ENCODE measurements at places on chromosomes 16 and 17.

GRCh38 chr16:50644729-50645128, 36.4 kb downstream of the SNX20 start:
- peak; percentile 79 for DNase-seq

DNA sequence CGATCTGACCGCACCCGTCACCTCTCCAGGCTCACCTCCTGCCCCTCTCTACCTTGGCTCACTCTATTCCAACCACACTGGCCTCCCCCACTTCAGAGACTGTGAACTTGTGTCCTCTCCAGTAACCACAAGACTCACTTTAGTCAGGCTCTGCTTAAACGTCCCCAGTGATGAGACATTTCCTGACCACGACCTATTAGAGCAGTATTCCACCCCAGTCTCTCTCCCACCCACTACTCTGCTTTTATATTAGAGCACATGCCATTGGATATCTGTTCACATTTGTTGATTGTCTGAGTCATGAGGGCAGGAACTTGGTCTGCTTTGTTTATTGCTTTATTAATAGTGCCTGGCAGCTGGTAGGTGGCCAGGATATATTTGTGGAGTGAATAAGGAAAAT, 20.1 kb downstream of the COX11 start:
- no peak for DNase-seq

DNA sequence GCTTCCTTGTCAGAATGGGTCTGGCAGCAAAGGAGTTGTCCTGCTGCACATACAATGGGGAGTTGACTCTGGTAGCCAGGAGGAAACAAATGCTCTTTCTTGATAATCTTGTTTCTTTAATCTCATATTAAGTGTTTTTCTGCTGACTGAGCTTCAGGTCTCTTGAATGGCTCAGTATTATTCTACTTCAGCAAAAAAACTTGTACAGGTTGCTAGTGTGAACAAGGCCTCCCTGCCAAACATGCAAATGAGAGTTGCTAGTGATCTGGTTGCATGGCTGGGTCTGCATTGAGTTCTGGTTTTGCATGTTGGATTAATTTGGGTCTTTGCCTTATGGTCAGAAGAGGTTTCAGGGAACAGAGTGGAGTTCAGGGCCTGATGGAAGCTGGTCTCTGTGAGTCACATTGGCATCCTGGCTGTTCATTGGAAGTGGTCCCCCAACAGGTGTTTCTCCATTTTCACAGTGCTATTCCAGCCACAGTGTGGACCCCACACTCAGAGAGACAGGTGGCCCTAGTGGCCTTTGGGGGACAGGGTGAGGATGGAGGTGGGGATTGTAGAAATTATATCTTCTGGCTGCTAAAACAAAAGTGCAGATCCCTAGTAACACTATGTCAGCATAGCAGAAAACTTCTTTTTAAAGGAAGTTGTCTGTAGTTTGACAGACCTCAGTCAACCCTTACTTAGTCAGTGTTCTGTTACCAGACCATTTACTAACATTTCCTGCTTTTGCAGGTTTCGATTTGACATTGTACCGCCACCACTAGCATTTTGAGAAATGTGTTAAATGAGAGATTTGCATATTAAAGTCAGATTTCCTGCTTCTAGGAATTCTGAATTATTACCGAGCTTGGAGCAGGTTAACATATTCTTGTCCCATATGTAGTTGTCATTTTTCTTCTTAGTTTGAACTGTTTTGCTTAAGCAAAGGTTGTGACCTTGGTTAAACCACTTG, 47.1 kb downstream of the EPN2 start:
- peak; percentile 84 for DNase-seq

GRCh38 chr17:1532836-1533602, 16.6 kb upstream of the INPP5K start:
- DNase-seq, result no peak

DNA sequence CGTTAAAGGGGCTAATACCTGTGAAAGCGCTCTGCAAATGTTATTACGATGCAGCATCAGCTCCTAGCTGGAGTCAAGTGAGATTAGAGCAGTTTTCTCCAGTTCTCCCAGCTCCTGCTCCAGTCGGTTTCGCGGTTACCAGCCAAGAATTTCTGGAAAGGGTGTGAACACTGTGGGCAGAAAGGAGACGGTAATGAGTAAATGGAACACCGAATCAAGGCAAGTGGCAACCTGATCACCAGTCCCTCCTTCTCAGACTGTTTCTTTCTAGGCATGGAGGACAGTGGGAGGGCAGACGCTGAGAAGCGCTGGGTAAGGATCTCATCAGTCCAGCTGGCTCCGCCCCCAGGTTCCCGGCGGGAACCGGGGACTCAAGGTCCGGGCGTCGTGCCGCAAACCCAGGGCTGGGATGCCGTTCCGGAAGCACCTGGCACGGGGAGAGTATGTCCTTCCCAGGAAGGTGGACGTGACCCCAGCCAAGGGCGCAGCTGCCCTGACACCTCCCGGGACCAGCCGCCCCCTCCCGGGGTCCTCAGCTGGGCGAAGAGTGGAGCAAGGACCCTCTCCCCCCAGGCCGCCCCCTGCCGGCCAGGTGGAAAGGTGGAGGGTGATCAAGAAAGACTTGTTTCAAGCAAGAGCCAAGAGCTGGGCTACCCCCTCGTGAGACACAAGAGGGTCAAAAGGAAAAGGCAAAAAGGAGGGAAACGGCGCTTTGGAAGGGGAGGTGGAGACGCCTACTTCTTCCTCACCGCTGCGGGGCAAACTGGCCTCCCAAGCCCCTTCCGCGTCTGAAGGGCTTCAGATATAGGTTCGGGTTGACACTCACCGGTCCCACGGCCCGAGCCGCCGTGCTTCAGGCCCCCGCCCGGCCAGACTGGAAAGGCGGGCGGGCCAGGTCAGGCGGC, 481 bp downstream of the MYO19 start:
- DNase-seq, result peak; percentile 70

DNA sequence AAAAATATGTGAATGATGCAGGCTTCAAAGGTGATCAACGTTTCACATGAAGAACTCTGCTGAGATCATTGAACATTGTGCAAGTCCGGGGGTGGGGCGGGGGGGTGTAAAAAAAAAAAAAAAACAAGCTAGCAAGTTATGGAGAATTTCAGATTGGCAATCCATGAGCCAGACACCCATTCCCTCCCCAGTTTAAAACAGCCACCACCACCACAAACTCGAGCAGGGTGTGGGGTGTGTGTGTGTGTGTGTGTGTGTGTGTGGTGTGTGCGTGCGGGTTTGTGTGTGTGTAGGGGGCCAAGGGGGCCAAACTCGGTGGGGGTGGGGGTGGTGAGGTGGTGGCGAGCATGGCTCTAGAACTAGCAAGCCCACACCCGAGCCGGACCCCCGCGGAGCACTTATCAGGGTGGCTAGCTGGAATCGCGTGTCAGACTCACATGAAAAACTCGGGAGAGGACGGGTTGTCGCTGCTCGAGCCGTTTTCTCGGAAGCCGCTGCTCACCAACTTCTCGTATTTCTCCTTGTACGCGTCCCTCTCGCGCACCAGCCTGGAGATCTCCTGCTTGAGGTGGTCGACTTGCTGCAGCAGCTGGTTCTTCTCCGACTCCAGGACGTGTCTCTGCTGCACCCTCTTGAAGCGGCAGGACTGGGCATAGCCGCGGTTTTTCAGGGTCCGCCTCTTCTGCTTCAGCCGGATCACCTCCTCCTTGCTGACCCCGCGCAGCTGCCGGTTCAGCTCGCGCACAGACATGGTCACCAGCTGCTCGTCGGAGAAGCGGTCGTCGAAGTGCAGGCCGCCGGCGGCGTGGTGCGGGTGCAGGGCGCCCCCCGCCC, 2.0 kb downstream of the MAF start:
- no peak for DNase-seq

- DNase-seq, result no peak
These were observed 308.7 kb downstream of the SEC14L1 start for GRCh38 chr17:77449373-77449907.

- DNase-seq, result no peak
These were observed 206.1 kb downstream of the ABCC12 start for GRCh38 chr16:47949714-47950113.

DNA sequence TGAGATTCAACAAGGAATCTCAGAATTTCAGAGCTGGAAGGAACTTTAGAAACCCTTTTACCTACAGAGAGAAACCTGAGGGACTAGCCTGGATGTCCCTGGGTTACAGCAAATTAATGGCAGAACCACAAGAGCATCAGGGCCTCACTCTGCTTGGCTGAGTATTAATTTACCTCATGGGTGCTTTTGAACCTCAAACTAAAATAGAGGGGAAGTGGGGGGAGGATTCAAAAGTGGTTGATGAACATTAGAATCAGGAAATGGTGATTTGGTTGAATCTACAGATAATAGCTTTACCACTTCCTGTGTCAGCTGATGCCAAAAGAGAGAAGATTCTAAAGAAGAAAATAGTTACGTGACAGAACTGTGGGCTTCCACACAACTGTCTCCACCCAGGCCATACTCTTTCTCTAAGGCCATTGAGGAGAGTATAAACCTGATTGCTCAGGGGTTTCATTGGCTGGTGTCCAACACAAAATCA, 11.3 kb upstream of the SKAP1 start:
- DNase-seq, result peak; percentile 67

GRCh38 chr17:82542439-82542838, 22.9 kb downstream of the FOXK2 start:
- no peak for DNase-seq

DNA sequence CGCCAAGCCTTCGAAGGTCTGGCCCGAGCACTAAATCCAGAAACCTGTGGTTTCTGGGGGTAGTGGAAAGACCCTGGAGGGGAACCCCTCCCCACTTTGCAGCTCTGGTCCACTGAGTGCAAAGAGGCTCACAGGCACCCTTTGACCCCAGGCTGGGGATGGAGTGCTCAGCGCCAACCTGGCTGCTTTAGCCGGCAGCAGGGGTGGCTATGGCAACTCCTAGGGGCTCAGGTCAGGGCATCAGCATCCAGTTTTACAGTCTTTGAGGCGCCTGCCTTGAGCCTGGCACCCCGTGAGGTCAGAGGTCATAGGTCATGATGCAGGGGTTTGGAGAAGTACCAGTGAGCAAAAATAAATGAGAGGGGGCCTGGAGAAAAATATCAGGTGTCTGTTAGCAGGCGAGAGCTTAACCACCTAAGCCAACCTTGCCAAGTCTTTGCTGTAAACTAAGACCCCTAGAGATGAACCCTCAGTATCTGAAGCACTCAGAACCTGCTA, 17.9 kb downstream of the CA7 start:
- DNase-seq, result no peak

DNA sequence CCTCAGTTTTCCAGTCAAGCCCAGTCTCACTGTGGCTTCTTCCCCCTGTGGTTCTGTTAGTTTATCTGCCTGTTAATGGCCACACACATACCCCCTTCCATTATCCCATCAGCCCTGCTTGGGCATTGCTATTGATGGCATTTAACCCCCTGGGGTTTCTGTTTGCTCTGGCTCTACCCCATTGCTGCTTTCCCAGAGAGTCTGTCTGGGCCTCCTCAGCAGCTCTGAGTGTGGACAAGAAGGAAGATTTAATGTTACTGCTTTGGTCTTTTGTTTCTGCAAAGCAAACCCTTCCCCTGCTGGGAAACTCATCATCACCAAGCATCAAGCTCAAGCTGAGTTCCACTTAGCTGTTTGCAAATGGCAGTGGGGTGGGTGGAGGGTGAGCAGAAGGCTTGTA, 162.7 kb downstream of the CCT6B start:
- DNase-seq, result no peak

- no peak for DNase-seq
These were observed 176.5 kb downstream of the SALL1 start for GRCh38 chr16:50974438-50975036.

DNA sequence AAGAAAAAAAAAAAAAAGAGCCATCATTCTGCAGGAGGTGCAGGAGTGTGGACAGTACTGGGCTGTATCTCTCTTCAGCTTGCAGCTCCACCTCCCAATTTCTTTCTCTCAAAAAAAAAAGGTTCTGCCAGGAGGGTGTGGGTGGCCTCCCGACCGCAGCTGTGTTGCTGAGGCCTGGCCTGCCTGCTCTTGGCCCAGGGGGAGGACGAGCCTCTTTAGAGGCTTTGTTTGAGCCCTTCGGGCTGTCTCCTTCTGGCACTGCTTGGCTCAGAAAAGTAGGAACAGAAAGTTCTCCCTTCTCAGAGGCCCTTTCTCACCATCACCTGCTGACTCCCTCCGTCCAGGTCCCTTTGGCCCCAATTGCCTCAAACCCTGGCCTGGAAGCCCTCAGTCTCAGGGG, 22.2 kb upstream of the C17orf107 start:
- DNase-seq, result no peak

DNA sequence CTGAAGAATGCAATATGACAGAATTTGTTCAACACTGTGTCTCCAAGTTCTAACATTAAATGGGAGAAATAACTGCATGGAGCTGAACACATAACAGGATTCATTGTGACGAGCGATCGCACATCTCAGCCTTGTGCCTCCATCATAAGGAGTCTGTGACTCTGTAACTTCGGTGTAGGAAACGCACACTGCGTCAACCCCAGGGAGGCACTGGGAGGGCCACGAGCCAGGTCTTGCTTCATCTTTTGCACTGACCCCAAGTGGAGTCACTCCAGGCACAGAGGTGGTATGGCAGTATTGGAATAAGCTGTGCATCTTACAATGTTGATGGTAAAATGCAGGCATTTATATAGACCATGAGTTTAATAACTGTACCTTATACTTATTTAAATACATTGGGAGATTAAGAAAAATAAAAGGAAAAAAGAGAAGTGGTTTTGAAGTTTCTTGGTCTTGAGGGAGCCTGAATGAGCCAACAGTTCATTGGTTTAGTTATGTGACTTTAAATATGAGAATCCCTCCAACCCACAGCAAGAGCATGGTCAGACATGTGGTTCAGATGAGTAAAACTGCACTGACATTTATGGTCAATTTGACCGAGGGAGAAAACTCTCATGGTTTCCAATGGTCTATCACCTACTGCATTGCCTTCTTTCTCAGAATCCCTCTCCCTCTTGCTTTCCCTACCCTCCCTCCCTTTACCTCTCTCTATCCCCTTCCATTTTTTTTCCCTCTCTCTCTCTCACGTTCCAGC, 5.7 kb upstream of the PMP22 start:
- no peak for DNase-seq

GRCh38 chr16:53067675-53068074, 12.9 kb downstream of the CHD9 start:
- DNase-seq, result no peak

DNA sequence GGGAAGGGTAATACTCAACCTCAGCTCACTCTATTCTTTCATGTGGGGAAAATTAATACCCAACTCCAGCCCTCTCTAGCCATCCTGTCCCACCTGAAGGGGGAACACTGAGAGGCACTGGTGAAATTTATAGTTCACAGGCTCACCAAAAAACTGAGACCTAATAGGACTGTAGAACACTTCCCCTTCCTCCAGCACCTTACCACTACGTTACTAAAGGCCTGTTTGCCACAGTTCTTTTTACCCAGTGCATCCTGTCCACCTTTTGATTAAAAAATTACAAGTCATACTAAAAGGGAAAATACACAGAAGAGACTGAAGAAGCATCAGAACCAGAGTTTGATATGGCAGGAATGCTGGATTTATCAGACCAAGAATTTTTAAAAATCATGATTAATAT, 26.0 kb downstream of the DHRS7B start:
- DNase-seq, result no peak

GRCh38 chr17:77087650-77088454, 52.9 kb upstream of the SEC14L1 start:
- no peak for DNase-seq

DNA sequence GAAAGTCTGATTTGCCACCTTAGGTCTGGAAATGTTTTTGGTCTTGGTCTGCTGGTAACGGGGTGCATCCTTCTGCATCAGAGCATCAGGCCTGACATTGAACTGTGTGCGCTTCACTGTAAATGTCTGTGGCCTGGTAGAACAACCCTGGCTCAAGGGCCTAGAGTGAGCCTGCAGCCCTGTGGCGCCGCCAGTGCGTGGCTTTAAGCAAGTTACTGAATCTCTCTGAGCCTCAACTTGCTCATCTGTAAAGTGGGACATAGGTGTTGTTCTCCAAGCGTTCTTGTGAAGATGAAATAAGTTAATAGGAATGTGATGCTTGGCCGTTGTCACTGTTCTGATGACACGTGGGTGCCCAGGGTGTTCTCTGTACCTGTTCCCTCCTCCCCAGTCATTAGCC, 127.6 kb upstream of the CIBAR2 start:
- no peak for DNase-seq

All from GM13977 (cell line).